ENCODE measurements at places on chromosomes 2 and 18. TPM values are rescaled to one million over a fixed set of nuclear protein-coding genes. Genes with fewer than 3 reads are reported as not detected.

GRCh38 chr2:219573166-219573565, 1.1 kb downstream of the INHA start:
- no peak for DNase-seq

CCNT2 gene
- 104 TPM for total RNA-seq

DPP10 gene
- 12.4 TPM for total RNA-seq

STAT4 gene
- 7.1 TPM for total RNA-seq

PCGF1 gene
- 21.7 TPM for total RNA-seq

GRCh38 chr2:36797324-36798070, 101.0 kb downstream of the VIT start:
- DNase-seq = no peak

CDK5R2 gene
- 0.16 TPM for total RNA-seq

CNRIP1 gene
- total RNA-seq = 38.0 TPM

All from urinary bladder (tissue), 4 donors.